Stimulated activated CD4-positive, alpha-beta T cell treated with anti-CD3 and anti-CD28 coated beads, Interleukin-4, amount 100 ng/mL, for 4 hours (primary cell): ENCODE measurements at places on chromosomes 12 and 14.

DNA sequence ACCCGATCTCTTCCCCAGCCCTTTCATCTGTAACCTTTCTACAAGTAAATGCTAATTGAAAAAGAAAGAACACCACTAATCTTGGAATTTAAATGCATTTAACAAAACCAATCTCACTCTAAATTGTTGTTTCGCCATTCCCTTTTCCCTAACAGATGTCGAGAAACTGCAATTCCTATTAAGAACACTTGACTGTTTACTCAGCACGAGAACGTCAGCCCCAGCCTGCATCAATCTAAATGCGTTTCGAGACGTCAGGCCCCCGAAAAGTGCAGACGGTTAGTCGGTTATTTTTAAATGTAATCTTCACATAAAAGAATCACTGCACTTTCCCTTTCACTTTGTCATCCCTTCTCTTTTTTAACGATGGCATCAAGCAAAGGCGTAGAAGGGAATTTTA lies 837.6 kb downstream of the VRK1 start:
- DNase-seq, result peak; percentile 4

- no peak for DNase-seq
Observed at GRCh38 chr14:104385531-104386101, 193.9 kb upstream of the C14orf180 start.

DNA sequence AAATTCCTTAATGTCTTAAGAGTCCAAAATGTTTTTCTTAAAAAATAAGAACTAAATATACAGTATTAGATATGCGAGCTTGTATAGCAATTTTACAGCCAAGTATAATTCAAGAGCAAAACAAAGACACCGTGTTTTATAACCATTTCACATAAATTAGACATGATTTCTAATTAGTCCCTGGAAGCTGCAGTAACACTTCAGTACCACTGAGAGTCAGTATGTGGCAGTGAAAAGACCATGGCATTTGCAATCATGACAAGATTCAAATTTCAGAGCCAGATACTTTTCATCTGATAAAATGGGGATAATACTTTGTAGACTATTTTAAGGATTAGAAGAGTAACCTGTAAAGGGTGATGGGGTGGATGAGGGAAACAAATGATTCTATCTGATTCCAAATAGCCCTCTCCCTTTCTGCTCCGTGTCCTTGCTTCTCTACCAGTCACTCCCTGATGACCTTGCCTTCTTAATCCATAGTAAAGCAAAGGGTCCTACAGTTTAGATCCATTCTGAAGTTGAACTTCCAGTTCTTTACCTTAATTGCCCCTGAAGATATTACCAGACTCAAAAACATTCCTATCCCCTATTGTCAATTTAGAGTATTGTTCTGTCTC lies 145.4 kb upstream of the ABCD2 start:
- no peak for DNase-seq

GRCh38 chr12:60191676-60192359 lies 596.0 kb downstream of the SLC16A7 start:
- DNase-seq, result no peak

DNA sequence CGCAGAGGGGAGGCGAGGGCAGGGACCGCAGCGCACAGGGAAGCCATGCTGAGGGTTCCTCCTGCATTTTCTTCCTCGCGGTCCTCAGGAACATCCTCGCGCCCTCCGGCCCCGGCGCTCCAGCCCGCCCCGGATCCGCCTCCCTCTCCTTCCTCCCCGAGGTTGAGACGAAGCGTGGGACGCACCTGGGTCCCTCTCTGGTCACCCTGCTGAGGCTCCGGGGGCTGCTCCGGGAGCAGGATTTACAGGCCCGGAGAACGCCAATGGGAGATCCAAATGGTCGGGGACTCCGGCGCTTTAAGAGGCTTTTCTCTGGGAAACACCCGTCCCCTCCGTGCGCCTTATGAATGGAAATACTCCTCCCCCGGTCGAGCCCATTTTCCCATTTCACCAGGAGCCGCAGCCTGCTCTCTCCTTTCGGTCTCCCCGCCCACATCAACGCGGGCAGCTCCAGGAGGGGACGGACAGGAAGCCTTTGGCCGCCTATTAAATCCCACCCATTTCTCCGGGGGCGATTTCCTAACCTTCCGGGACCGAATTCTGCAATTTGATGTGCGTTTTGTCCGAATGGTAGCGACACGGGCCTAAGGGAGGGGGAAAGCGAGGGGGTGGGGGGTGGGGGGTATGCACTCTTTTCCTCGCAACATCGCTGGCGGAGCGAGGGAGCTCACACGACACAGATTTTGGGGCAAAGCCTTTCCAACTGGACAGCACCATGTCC lies at the start of gene UNC79:
UNC79 (plus strand) TSS at position 625 of the 721 bp plus-strand sequence; CDS start at position 716, 91 bp downstream.
- no peak for DNase-seq

DNA sequence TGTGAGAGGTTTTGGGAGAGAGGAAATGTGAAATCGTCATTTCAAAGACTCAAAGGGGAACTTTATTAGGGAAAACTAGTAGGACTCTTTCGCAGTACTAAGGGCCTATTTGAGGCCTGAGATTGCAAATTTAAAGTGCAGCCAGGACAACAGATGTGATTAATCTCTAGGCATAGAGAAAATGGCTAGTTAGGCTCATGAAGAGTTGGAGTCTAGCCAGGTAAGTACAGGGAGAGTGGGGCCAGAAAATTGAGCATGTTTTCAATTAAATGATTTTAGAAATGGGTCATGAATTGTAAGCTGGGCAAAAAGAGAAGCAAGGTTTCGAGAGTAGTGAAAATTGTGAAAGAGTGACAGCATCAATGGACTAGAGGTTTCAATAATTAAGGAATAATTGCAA lies 91.9 kb upstream of the LMNTD1 start:
- DNase-seq, result no peak

- no peak for DNase-seq
Observed at GRCh38 chr12:130192642-130193345, 30.5 kb downstream of the FZD10 start.

- no peak for DNase-seq
Observed at GRCh38 chr12:113384778-113385177, 18.9 kb downstream of the SDS start.

GRCh38 chr14:104893435-104894207 lies 28.6 kb downstream of the CEP170B start:
- no peak for DNase-seq

DNA sequence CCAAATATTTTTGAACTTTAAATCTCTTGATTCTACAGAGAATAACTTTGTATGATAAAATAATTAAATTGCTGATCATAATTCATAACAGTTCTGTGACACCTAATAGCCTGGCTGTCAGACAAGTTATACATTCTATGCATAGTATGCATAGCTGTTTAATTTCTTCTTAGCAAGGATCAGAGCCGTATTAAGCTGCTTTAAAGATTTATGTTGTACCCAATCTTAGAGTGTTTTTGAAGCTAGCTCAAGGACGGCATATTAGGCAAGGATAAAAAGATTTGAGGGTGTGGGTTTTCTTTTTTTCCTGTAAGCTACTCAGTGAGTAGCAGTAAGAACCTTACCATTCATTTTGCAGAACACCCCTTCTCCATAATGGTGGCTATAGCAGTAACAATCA lies 45.9 kb downstream of the SLC17A8 start:
- no peak for DNase-seq

DNA sequence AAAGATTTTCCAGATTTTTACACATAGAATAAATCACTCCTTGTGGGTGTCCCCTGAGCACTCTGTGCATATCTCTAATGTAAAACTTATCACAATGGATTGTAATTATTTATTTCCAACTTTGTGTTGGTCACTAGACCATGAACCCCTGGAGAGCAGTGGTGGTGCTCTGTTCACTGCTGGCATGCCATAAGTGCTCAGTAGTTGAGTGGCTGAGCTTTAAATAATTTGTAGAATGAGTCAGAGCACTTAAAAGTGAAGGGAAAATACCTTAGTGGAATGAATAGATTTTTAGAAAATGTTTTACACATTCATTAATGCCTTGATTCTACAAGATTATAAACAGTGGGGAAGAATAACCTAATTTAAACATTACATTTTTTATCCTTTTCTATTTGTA lies 6.3 kb downstream of the MGAT4C start:
- no peak for DNase-seq
